T-helper 17 cell (primary cell): ENCODE measurements at places on chromosomes 3 and 15. TPM values are rescaled to one million over a fixed set of nuclear protein-coding genes. Genes with fewer than 3 reads are reported as not detected.

DNA sequence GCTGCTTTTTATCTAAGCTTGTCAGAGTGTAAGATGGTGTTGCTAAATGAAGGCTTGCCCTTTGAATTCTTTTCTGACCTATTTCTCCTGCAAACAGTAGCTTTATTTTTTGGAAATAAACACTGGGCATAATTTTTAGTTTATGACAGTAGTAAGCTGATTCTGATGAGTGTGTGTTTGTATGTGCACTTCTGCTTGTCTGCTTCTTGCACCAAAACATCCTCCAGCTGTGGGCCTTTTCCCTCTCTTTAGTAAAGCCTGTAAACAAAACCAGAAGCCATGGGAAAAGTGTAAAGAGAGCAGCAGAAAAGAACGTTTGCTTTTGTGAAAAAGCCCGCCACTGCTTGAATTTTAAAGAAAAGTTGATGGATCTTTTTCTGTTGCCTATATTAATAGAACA lies 136.4 kb upstream of the IL12A start:
- H3K27me3 ChIP-seq, result peaks cover 36% of the 10 kb centered on the region
- peaks cover 1% of the 10 kb centered on the region for H3K36me3 ChIP-seq
- H3K4me1 ChIP-seq, result peaks cover 2% of the 10 kb centered on the region

DNA sequence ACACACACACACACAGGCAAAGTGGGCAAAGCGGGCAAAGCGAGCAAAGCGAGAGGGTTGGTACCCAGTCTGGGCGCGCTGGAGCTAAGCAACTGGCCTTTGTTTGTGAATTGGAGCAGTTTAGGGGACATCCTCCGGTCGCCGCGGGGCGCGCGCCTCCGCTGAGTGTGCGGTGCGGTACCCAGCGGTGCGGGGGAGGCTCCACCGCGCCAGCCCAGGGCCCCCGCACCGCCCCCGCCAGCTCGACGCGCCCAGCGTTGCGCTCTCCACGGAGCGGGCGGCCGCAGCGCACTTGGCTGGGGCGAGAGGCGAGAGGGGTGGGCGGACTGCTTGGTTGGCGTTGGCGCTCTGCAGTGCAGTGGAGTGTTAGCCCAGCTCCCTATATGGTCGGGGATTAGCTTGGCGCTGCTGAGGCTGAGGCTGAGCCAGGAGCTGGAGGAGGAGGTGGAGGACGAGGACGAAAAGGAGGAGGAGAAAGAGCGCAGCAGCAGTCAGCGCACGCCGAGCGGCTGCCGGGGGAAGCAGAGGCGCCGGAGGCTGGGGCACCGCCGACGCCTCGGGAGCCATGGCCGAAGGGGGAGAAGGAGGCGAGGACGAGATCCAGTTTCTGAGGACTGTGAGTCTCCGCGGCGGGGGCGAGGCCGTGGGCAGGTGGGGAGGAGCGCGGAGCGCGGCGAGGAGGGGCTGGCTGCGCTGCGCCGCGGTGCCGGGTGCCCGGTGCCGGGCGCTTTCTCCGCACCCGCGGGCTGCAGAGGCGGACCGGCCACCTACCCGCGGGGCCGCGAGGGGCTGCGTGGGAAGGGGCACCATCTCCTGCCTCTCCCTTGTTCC lies at the start of gene RYR3:
Gene RYR3, plus strand, starts transcription at position 487 of the 831 bp plus-strand sequence. Its CDS starts 79 bp downstream, at position 566.
- H3K27me3 ChIP-seq, result peaks cover 69% of the 10 kb centered on the region
- peak within 1 kb of the TSS; percentile 53 for H3K4me3 ChIP-seq
- H3K4me1 ChIP-seq, result peaks cover 11% of the 10 kb centered on the region
- DNase-seq, result no peak

GRCh38 chr3:9028134-9028533 lies 64.9 kb upstream of the RAD18 start:
- H3K36me3 ChIP-seq, result peaks cover 2% of the 10 kb centered on the region
- DNase-seq, result no peak
- H3K27ac ChIP-seq, result no peak overlapping the region
- no peaks in the 10 kb centered on the region for H3K4me1 ChIP-seq
- H3K27me3 ChIP-seq, result peaks cover 8% of the 10 kb centered on the region
- H3K4me3 ChIP-seq, result no peak overlapping the region

GRCh38 chr3:140351466-140351865 lies 326.4 kb upstream of the TRIM42 start:
- H3K27ac ChIP-seq, result no peak overlapping the region
- no peak for DNase-seq
- H3K36me3 ChIP-seq, result no peaks in the 10 kb centered on the region

GRCh38 chr3:158908187-158908734 lies 106.4 kb downstream of the MFSD1 start:
- no peak for DNase-seq
- H3K36me3 ChIP-seq, result no peaks in the 10 kb centered on the region
- H3K4me1 ChIP-seq, result no peaks in the 10 kb centered on the region
- H3K27ac ChIP-seq, result no peak overlapping the region

DNA sequence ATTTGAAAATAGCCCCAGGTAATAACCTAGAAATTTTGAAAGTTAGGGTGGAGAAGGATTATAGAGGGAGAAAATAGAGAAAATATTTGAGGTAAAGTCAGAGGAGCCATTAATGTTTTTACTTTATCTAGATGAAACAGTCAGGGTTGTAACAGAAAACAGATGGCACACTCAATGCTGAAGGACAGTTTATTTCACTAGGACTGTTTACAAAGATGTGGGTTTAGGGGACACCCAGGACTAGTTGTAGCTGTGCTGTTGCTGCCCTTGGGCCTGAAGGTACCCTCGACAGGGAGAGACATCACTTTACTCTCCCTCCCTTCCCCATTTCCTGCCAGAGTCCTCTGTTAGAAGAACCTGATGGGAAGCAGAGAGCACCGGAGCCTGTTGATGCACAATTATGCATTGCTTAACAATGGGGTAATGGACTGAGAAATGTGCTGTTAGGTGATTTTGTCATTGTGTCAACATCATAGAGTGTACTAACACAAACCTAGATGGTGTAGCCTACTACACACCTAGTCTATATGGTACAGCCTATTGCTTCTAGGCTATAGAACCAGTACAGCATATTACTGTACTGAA lies 103.8 kb downstream of the GALK2 start:
- DNase-seq, result no peak
- peaks cover 6% of the 10 kb centered on the region for H3K4me1 ChIP-seq
- H3K27ac ChIP-seq, result no peak overlapping the region
- H3K27me3 ChIP-seq, result no peaks in the 10 kb centered on the region
- H3K4me3 ChIP-seq, result no peak overlapping the region
- peaks cover 3% of the 10 kb centered on the region for H3K36me3 ChIP-seq

GRCh38 chr3:22122567-22122966 lies 371.6 kb upstream of the ZNF385D start:
- no peaks in the 10 kb centered on the region for H3K4me1 ChIP-seq
- H3K4me3 ChIP-seq, result no peak overlapping the region
- no peaks in the 10 kb centered on the region for H3K36me3 ChIP-seq
- no peak for DNase-seq

DNA sequence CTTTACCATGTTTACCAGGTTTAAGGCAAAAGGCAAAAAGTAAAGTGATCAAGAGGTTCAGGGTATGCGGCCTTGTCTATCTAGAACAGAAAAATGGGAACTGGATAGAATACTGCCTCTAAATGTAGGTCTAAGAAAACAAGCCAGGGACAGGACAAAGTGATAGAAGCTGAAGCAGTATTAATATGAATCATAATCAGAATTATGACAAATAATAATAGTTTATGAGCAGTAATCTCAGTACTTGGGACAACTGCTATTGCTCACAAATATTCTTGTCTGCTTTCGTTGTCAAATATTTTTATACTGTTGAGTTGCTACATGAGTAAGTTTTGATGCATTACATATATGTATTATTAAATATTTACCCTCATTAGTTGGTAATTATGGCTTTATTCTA lies 356.9 kb upstream of the RBMS3 start:
- no peaks in the 10 kb centered on the region for H3K36me3 ChIP-seq
- H3K27me3 ChIP-seq, result no peaks in the 10 kb centered on the region
- no peak for DNase-seq
- no peaks in the 10 kb centered on the region for H3K4me1 ChIP-seq
- no peak overlapping the region for H3K4me3 ChIP-seq

DNA sequence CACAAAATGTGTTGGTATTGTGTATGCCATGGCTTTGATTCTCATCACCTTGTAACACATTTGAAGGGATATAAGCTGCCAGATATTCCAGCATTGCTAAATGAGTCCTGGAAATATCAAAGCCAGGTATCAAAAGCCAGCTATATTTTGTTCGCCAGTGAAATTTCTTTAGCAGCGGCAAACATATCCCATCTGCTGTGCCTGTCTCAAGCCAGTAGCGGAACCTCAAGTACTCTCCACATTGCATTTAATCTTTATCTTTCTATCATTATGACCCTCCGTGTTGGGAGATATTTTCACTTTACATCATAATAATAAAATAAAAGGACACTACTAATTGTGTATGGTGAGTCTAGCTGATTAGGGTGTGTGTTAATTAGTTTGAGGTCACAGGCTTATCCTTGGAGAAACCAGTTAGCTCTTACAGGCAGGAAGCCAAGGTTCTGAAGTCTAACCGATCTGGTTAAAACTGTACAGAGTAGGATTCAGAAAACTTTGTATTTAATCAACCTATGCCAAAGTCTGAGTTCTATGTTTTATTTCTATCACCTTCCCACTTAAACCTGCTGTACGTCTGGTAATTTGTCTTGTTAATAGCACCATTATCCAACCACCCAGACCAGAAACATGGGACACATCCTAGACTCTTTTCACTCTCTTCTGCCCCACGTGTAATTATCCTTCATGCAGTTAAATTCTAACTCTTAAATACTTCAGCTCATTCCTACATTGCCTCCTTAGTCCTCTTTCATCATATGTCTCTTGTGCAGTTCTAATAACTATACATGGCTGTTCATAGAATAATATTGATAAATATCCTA lies 14.5 kb downstream of the TIPARP start:
- no peak for DNase-seq
- no peaks in the 10 kb centered on the region for H3K27me3 ChIP-seq
- peak overlapping the region; percentile 84 for H3K27ac ChIP-seq
- peaks cover 2% of the 10 kb centered on the region for H3K36me3 ChIP-seq
- H3K4me1 ChIP-seq, result peaks cover 54% of the 10 kb centered on the region
- H3K4me3 ChIP-seq, result no peak overlapping the region

- H3K4me3 ChIP-seq, result peak overlapping the region; percentile 10
- H3K4me1 ChIP-seq, result peaks cover 10% of the 10 kb centered on the region
- H3K27ac ChIP-seq, result no peak overlapping the region
- H3K36me3 ChIP-seq, result peaks cover 3% of the 10 kb centered on the region
- DNase-seq, result no peak
These were observed 5.9 kb downstream of the ATP8B4 start for GRCh38 chr15:50113187-50113505.

GRCh38 chr3:134328147-134328591 lies 46.1 kb downstream of the AMOTL2 start:
- H3K4me1 ChIP-seq, result peaks cover 5% of the 10 kb centered on the region
- no peak overlapping the region for H3K4me3 ChIP-seq
- no peak for DNase-seq
- H3K27ac ChIP-seq, result no peak overlapping the region
- peaks cover 2% of the 10 kb centered on the region for H3K36me3 ChIP-seq

DNA sequence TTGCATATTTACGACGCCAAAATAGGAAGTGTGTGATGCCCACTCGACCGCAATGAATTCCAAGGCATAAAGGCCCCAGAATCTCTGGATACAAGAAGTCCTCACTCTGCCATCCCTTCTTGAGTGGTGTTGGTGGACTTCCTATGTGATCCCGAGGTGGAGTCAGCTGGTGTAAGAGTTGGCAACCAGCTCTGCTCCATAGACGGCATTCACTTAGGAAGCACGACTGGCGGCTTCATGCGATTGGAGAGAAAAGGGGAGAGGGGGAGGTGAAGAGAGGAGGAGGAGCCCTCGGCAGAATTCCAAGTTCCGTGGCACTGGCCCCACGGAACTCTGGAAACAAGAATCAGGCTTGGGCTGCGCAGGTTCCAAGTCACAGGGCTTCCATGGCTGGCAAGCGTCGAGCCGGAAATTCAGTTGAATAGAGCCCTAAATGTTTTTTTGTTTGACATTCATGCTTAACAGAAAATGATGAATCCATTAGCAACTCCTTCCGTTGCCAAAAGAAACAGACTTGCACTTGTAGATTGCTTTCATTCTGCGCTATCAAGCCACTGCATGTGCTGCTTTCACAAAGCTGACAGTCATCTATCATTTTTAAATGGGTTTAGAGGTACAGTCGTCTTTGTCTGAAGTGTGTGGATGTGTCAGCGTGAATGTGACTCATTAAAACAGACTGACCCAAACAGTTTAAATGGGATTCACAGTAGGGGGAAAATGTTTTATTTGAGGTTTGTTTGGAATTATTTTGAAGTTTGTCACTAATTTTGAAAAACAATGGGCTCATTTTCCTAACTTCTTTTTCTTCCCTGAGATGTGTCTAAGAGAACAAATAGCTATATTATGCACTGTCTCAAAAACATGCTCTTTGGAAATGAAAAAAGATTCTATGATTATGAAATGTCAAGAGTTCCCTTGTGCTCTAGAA lies 428.3 kb upstream of the ATP11B start:
- no peak overlapping the region for H3K27ac ChIP-seq
- no peaks in the 10 kb centered on the region for H3K27me3 ChIP-seq
- DNase-seq, result no peak
- H3K36me3 ChIP-seq, result no peaks in the 10 kb centered on the region
- no peak overlapping the region for H3K4me3 ChIP-seq

DNA sequence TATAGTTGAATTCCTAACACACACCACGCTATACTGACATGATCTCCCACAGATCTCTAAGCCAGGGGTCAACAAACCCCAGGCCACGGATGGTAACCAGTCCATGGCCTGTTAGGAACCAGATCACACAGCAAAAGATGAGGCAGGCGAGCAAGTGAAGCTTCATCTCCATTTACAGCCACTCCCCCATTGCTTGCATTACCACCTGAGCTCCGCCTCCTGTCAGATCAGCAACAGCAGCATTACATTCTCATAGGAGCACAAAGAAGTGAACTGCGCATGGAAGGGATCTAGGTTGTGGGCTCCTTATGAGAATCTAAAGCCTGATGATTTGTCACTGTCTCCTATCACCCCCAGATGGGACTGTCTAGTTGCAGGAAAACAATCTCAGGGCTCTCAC lies 2.7 kb downstream of the PDCD7 start:
- H3K4me3 ChIP-seq, result peak overlapping the region; percentile 31
- H3K27me3 ChIP-seq, result no peaks in the 10 kb centered on the region
- peak overlapping the region; percentile 11 for H3K27ac ChIP-seq
- peaks cover 24% of the 10 kb centered on the region for H3K4me1 ChIP-seq
- no peak for DNase-seq

The TERC gene
- total RNA-seq, result 11.0 TPM

The TOP2B gene
- total RNA-seq, result 113 TPM

The DOCK3 gene
- total RNA-seq, result 3.2 TPM

The GPR176 gene
- not detected for total RNA-seq

The DCBLD2 gene
- 0.37 TPM for total RNA-seq
